Left ventricle myocardium inferior (tissue), 1 donor: ENCODE measurements at places on chromosomes 1 and 21.

- DNase-seq, result no peak
These were observed 112.5 kb downstream of the USH2A start for GRCh38 chr1:216310776-216311175.

GRCh38 chr1:57489358-57490036 is 65.6 kb upstream of the DAB1 start:
- DNase-seq, result no peak

- no peak for DNase-seq
These were observed 58.2 kb downstream of the HSD3B1 start for GRCh38 chr1:119565131-119565772.

DNA sequence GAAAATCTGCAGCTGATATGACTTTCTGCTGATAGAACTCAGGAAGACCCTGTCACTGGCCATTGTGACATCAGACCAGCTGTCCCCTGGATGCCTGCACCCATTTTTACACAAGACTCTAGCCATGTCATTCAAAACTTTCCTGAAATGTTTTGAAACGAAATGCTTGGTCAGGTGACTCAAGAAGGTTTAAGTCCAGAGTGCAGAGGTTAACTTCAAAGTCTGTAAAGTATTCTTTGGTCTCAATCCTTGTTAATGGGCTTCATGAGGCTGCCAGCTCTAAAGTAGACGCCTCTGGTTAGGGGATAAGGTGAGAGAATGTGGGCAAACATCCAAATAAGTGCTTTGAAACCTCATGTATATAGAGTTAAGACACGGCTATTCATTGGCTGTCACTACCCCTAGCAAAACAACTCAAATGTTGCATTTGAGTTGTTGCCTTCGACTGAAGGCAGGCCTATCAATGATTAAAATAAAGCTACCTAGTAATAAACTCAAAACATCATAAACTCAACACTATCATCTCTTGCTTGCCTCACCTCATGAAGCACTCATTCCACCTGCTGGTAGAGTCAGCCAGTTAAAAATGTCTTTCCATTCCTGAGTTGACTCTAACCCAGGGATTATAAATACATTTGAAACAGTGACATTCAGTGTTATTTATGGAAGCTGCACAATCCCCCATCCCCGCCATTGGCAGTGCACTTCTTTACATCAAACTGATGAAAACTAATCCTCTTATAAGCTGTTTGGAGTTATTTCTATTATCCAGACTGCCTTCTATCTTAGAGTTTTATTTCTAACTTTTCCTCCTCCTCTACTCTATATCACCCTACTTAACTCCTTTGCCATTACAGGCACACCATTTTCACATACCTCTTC is 26.0 kb downstream of the RABIF start:
- DNase-seq, result no peak

DNA sequence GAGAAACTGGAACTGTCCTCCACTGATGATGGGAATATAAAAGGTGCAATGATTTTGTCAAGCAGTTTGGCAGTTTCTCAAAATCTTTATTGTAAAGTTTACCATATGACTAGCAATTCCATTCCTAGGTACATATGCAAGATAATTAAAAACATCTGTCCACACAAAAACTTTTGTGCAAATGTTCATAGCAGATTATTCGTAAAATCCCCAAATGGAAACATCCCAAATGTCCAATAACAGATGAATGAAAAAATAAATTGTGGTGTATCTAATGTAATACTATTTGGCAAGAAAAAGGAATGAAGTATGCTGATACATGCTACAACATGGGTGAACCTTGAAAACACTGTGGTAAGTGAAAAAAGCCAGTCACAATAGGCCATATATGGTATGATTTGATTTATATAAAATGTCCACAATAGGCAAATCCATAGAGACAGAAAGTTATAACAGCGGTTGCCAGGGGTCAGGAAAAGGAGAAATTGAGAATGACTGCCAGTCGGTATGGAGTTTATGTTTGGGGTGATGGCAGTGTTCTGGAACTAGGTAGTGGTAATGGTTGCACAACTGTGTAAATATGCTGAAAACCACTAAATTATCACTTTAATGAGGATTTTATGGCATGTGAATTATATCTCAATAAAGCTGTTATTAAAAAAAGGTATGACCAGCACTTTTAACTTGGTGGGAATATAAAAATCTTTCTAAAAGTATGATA is 81.7 kb upstream of the BEND5 start:
- DNase-seq, result no peak

GRCh38 chr1:111847466-111847865 is 91.8 kb downstream of the DDX20 start:
- no peak for DNase-seq

DNA sequence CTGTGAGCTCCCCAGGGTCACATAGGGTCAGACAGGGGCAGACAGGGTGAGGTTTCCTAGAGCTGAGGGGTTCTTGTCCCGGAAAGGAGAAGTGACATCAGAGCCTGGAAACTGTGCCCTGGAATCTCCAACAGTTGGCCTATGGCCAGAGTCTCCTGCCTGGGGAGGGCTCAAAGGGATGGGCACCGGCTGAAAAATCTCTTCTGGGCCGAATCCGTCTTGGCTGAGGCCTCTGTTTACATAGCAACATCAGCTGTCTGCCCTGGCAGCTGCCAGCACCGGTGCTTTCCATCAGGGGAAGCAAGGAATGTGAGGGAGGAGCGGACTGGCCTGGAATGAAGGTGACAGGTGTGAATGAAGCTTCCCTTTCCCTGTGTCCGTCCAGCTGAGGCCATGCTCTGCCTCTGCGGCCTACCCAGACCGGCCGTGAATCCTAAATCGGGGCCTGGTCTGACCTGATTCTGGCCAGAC is 30.7 kb downstream of the VASH2 start:
- DNase-seq, result peak; percentile 53

GRCh38 chr1:85734931-85735330 is 26.7 kb upstream of the ZNHIT6 start:
- no peak for DNase-seq

DNA sequence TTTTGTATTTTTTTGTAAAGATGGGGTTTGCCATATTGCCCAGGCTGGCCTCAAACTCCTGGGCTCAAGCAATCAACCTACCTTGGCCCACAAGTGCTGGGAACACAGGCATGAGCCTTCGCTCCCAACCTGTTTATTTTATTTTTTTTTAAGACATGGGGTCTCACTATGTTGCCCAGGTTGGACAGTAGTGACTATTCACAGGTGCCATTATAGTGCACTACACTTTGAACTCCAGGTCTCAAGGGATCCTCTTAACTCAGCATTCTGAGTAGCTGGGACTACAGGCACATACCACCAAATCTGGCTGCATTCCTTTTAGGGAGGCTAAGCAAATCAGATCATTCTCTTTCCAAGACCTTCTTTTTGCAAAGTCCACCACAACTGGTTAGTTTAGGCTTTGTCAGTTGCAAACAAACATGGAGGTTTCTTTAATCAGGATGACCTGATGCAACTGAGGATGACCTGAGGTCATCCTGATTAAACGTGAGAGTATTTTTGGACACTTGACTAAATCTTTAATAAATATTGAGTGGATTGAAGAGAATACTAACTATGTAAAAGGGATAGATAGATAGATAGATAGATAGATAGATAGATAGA is 30.0 kb upstream of the RALGPS2 start:
- DNase-seq, result no peak

DNA sequence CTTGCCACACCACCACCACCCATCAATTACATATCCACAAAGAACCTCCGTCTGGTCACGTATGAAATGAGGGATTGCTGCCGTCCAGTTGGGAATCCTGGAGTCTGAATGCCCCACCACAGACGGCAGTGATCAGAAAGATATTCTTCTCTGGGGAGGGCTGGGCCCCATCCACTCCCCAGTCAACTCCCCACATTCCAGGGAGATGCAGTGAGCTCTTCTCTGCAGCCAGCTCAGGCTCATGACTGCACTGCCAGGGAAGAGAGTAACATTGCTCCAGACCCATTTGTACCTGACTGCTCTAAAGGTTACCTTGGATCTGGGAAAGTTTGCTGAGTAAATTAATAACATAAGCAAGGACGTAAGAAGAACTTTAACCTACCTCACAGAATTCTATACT is 18.3 kb downstream of the DEGS1 start:
- no peak for DNase-seq

DNA sequence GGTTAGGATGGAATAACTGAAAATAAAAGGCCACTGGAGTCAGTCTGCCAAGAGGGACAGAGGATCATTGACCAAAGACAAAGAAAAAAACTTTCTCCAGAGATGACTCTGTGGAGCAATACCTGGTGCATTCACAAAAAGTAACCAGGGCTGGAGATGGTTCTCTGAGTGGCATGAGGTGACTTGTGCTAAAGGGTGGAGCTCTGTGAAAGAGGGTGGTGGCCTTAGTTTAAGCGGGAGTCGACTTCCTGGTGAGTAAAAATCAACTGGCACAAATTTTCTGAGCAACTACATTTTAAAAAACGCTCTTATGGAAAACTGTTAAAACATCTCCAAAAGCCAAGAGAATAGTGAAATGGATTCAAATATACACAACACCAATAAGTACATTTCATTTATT is 10.0 kb downstream of the NHLH2 start:
- no peak for DNase-seq

DNA sequence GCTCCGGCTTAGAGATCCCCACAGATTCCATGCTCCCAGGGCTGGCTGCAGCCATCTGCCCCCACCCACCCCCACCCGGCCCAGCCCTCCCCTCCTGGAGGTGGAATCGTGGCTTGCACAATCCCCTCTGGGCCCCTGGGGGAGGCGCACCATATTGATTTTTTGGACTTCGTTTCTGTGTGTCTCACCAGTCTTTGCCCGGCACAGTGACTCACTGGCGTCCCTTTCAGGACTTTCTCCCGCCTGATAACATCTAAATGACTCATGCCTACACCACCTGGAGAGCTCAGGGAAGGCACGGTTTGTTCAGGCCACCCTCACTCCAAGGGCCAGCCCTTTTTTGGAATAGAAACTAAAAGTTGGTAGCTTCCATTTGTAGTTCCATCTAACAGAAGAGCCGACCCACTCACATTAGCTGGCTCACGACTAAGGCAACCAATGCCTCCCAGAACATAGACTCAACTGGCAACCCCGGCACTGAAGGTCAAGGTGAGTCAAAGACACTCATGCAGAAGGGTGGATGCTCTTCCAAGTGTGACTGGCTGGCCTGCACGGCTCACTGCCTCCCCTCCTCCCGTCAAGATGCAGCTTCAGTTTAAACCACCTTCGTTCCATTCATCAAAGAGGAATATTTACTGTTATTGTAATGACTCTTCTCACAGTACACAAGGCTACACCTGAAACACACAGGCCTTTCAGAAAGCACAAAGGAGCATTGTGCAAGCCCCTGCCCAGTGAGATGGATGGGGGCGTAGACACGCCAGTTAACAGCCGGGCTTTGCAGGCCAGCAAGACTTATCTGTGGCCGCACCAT is 18.1 kb upstream of the ETS2 start:
- DNase-seq, result no peak

- no peak for DNase-seq
These were observed 78.9 kb upstream of the C1orf174 start for GRCh38 chr1:3978990-3979325.

- DNase-seq, result no peak
These were observed 38.6 kb downstream of the MRAP start for GRCh38 chr21:32337206-32337605.

DNA sequence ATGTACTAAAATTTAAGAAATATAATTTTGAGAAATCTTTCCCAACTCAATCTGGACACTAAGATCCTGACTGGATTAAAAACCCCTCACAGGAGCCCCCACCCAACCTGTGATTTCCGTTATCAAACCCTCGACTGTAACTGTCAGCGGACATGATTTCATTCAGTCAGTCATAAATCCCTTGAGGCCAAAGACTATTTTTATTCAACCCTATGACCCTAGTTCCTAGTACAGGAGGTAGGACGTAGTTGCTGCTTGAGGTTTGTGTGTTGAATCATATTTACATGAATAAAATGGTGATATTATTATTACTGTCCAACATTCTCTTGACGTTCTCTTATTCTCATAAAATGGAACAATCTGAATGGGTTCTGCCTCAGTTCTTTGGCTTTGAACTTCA is 73.1 kb upstream of the DYNLT5 start:
- DNase-seq, result no peak

- DNase-seq, result no peak
These were observed 859 bp downstream of the IFFO2 start for GRCh38 chr1:18955441-18956192.

GRCh38 chr1:240169188-240169587 is 77.5 kb downstream of the FMN2 start:
- no peak for DNase-seq

GRCh38 chr1:231561647-231562383 is 33.3 kb downstream of the TSNAX start:
- DNase-seq, result no peak

DNA sequence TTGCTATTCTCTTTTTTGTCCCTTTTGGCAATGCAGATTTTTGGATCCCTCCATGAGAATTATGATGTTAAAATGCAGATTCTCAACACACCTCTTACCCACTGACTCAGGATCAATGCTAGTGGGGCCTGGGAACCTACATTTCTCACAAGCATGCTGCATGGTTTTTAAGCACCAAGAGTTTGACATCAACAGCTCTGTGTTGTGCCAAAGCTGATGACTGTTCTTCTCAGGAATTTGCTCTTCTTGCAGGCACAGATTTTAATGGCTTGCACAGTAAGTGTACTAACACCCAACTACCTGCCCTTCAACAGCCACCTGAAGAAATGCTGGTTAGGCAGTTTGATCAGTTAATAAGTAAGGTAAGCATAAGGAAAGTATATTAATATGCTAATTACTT is 468.7 kb downstream of the PTBP2 start:
- no peak for DNase-seq

DNA sequence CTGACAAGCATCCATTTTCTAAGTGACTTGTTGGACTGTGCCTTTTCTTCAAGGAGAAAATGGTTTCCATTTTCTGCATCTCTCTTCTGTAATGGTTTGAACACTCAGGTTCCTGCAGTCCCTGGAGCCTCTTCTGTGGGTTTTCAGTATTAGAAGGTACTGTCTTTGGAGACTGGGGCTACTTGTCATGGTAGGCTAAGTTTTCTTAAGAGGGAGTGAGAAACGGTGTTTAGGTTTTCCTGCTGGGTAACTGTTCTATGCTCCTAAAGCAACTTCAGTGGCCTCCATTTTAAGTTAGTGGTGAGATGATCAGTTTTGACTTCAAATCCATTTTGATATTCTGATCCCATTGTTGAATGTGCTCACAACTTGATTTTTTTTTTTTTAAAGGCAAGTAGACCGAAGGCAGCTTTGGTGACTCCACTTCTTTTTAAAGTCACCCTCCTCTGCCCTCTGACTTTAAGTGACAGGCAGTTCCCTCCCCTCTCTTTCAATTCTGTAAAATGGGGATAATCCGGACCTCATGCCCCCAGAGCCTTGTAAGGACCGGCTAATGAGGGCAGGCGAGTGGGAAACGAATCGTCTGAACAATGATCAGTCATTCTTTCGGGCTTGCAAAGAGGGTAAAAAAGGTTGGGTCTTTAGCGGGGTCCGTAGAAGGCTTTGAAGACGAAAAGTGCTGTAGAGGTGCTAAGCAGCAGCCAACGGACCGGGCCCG is 1.0 kb upstream of the ARID1A start:
- DNase-seq, result no peak
